GM19239 (cell line): ENCODE measurements at places on chromosomes 7 and 10.

- DNase-seq: no peak
Measured at GRCh38 chr10:26741368-26741767, 43.9 kb downstream of the PDSS1 start.

DNA sequence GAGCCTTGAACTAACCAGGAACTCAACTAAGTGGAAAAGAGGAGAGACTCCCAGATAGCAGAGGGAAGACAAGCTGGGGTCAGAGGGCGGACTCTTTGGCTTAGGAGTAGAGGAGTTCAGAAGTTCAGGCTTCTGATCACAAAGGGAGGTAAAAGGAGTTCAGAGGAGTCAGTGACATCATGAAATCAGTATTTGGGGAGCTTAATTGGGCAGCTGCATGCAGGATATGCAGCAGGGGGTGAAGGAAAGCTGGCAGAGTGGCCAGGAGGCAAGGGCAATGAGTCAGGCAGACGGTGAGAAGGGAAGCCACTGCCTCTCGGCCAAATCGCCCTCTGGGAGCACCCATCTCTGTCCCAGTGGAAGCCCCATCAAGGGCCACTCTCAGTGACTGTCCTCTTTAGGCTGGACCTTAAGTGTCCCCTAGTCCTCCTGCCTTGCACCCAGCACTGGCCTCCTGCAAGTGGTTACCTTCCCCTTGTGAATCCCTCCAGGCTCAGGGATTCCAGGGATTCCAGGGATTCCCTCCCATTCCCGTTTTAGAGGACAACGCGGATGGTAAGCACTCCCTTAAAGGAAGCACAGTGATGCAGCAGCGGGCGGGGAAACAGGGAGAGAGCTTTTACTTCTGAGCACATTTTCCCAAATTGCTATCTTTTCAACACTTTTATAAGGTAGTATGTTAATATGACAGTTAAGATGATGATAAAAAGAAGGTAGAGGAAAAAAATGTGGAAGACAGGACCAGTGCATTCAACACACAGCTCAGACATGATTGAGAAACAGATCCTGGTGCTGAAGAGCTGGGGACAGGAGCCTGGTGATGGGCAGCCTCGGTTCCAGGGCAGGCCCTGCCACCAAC, 72.6 kb downstream of the KCNMA1 start:
- no peak for DNase-seq

- no peak for DNase-seq
Measured at GRCh38 chr7:108114117-108114841, 15.9 kb downstream of the LAMB4 start.

- DNase-seq: no peak
Measured at GRCh38 chr10:100345570-100346330, 1.3 kb upstream of the SCD start.

GRCh38 chr7:138122162-138122561, 45.9 kb downstream of the AKR1D1 start:
- no peak for DNase-seq

DNA sequence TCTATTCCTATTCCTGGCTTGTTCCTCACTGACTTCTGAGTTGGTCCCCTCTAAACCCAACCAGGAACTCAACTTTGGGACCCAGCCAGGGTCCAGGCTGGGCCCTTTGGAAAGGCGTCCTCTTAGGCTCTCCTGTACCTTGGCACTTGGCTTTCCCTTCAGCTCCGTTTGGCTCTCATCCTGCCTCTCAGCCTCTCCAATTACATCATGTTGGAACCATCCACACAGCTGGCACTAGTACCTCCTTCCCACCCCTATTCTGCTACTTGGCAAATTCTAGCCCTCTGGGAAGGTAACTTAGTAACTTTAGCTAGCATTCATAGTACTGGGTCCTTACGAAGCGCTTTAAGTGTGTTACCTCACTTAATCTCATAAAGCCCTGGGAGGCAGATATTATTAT, 205.3 kb upstream of the HABP2 start:
- no peak for DNase-seq

DNA sequence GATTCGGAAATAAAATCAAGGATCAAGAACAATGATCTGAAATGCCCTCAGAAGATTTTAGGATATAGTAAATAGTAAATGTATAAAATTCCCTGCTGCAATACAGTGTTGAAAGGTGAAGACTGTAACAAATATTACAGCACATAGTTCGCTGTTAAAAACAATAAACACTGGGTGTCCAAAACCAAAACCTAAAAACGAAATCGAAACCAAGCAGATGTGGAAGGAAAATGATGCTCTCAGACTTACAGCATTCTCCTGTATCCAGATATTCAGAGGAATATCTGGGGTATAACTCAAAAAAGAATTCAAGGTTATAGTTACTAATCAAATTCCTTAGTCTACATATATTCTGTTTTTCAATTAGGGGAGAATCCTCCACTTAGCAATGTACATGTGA, 708.1 kb upstream of the PCDH15 start:
- DNase-seq: no peak

GRCh38 chr10:46299286-46299535, 12.4 kb downstream of the ANTXRL start:
- DNase-seq: no peak

DNA sequence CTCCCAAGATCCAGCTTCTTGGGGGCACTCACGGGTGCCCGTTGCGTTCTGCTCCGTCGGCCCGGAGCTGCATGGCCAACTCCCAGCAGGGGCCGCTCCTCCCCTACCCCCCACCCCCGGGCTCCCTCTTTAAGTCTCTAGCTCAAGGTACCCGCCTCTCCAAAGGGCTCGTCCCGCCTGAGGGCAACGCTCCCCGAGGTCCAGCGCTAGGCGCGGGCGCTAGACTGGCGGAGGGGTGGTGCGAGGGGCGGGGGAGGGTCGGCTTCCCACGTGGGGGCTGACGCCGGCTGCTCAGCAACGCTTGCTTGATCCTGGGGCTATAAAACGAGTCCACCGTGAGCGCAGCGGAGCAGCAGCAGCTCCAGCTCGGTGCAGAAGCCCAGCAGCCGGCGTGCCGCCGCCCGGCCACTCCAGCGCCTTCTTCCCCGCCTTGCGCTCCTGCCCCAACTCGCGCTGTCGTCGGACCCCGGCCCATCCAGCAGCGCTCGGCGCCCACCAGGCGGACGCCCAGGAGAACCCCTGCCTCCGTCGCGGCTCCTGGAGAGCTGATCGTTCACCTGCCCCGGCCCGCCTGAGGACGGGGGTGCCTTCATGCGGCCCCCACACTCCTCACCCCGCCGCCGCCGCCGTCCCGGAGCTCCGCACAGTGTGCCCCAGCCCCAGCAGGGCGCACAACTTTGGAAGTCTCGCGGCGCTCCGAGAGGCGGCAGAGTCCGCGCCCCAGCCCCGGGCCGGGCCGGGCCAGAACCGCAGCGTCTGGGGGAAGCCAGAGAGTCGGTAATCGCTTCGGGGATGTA, at the start of gene ADRA2A:
ADRA2A (plus strand) TSS at position 348 of the 797 bp plus-strand sequence. CDS start 968 bp downstream, outside the sequence.
- no peak for DNase-seq

DNA sequence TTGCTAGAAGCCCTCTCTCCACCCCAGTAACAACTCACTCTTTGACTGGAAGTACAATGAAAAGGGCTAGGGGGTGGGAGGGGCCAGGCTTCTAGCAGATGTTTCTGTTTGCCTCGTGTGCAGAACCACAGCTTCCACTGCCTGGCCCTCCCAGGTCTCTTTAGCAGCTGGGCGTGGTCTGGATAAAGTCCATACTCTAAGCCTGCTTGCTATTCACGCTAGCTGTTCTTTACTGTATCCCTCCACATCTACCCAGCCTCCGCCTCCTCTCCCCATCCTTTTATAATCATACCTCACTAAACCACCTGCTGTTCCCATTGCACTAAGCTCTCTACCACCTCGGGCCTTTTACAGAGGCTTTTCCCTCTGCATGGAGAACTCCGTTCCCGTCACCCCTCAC, 288.8 kb downstream of the CAMK1D start:
- DNase-seq: no peak

GRCh38 chr10:110903280-110904278, 15.4 kb downstream of the BBIP1 start:
- no peak for DNase-seq

DNA sequence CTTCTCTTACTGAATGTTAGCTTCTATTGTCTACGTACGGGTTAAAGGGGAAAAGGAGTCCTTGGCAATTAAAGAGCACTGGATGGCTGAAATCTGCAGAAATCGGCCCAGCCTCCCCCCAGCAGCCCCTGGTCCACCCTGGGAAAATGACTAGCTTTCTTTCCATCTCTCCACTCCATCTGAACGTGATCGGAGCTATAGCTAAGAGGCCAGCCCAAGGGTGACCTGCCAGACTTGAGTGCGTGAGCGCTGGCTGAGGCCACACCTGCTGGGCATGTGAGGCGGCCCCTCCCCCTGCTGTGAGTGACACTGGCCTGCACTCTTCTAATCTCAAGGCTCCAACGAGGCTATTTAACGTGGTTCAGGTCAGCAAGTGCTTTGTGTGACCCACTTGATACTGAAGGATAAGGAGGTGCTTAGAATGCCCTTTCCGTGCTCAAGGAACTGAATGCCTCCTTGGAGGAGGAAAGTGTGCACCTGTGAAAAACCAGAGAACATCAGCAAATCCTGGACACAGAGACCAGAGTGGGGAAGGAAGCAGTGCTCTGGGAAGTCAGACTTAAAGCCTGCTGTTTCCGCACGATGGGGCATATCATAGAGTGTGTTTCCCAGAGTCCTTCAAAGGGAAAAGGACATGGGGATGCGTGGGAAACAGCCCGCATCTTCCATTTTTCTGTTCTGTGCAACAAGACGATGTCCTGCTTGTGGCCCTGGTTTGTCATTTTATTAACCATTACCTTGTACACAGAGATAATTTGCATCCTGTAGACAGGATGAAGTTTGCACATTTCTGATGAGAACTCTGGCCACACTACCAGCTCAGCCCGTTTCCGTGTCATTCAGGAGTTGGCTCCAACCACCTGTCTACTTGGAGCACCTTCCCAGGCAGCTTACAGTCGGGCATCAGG, 12.5 kb upstream of the MNX1 start:
- DNase-seq: no peak

- no peak for DNase-seq
Measured at GRCh38 chr10:69991151-69991550, 61.5 kb upstream of the MACROH2A2 start.

GRCh38 chr10:46516660-46517416, 39.6 kb downstream of the GPRIN2 start:
- DNase-seq: no peak
